ENCODE measurements at places on chromosomes 3 and 15. TPM values are rescaled to one million over a fixed set of nuclear protein-coding genes. Genes with fewer than 3 reads are reported as not detected.

IL20RB gene
- 3.9 TPM for total RNA-seq

FAM98B gene
- total RNA-seq: 25.6 TPM

PARP14 gene
- 46.8 TPM for total RNA-seq

ALDH1L1 gene
- total RNA-seq: not detected

SLC22A14 gene
- not detected for total RNA-seq

SCG5 gene
- not detected for total RNA-seq

RBPMS2 gene
- not detected for total RNA-seq

RARRES1 gene
- total RNA-seq: not detected

SLC22A13 gene
- total RNA-seq: 1.0 TPM

ARHGEF26 gene
- total RNA-seq: not detected

SENP8 gene
- total RNA-seq: 2.2 TPM

ECE2 gene
- not detected for total RNA-seq

RBP2 gene
- total RNA-seq: not detected

SLC24A5 gene
- not detected for total RNA-seq

ARL6 gene
- 4.8 TPM for total RNA-seq

CACNA1D gene
- total RNA-seq: not detected

PROS1 gene
- not detected for total RNA-seq

GOLGA8S gene
- 0.44 TPM for total RNA-seq

MEIS2 gene
- not detected for total RNA-seq

TUSC7 gene
- not detected for total RNA-seq

HSPBAP1 gene
- 23.7 TPM for total RNA-seq

DUOXA1 gene
- total RNA-seq: 0.81 TPM

MESD gene
- 30.5 TPM for total RNA-seq

TBC1D23 gene
- 34.7 TPM for total RNA-seq

TPRG1 gene
- 5.7 TPM for total RNA-seq

CCDC54 gene
- not detected for total RNA-seq

A4GNT gene
- total RNA-seq: not detected

LEO1 gene
- total RNA-seq: 20.2 TPM

TMEM266 gene
- total RNA-seq: not detected

PPP4R2 gene
- 59.3 TPM for total RNA-seq

BCL2A1 gene
- 19.7 TPM for total RNA-seq

SEMA7A gene
- 3.2 TPM for total RNA-seq

COL7A1 gene
- 1.6 TPM for total RNA-seq

SLC15A2 gene
- total RNA-seq: 3.4 TPM

LRRC28 gene
- 15.3 TPM for total RNA-seq

DNASE1L3 gene
- not detected for total RNA-seq
